H1 (cell line): ENCODE measurements at places on chromosomes 4 and X. TPM values are rescaled to one million over a fixed set of nuclear protein-coding genes. Genes with fewer than 3 reads are reported as not detected.

DNA sequence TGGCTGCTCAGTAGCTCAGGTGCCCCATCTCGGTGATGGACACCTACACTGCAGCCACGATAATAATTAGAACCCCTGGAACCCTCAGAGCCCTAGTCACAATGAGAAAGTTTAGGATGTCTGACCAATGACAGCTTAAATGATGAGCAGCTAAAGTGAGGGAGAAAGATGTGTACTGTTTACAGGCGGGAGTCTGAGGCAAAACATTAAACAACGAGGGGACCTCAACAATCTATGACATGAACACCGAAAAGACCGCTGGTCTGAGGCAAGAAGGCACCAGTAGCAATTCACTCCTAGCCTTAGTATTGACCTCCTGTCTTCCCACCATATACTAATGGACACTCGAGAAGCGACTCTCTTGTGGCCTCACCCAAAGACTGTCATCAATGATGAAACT lies 369.5 kb upstream of the SMIM31 start:
- no peaks in the 10 kb centered on the region for H3K4me1 ChIP-seq
- peaks cover 26% of the 10 kb centered on the region for H3K27me3 ChIP-seq
- no peak overlapping the region for H3K27ac ChIP-seq
- H3K4me3 ChIP-seq, result no peak overlapping the region; the same call in none of the 2 replicates
- no peak for DNase-seq
- no peaks in the 10 kb centered on the region for H3K36me3 ChIP-seq

The TMEM144 gene
- 1.6 and 2.6 TPM in 2 replicates for total RNA-seq

- H3K27me3 ChIP-seq, result no peaks in the 10 kb centered on the region
- H3K4me1 ChIP-seq, result no peaks in the 10 kb centered on the region
- no peaks in the 10 kb centered on the region for H3K36me3 ChIP-seq
- H3K27ac ChIP-seq, result no peak overlapping the region
- no peak for DNase-seq
These were observed 57.1 kb downstream of the PDLIM5 start for GRCh38 chr4:94508806-94509205.

DNA sequence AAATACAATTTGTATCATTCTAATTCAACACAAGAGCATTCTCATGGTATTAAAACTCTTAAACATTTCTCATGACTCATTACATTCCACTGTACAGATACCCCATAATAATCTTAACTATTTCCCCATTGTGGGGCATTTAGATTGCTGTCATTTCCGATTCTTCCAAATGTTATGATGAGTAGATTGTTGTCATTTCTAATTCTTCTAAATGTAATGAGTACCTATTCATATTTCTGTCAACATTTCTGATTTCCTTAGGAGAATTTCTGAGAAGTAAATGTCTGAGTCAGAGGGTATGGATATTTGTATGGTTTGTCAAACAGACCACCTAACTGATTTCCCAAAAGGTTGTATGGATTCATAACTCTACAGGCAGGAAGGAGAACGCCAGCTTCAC lies 8.3 kb downstream of the S100G start:
- no peaks in the 10 kb centered on the region for H3K36me3 ChIP-seq
- peaks cover 7% of the 10 kb centered on the region; the same call in 1 of the 2 replicates for H3K4me1 ChIP-seq
- DNase-seq, result no peak
- no peak overlapping the region for H3K4me3 ChIP-seq

GRCh38 chr4:51943221-51943620 lies 76.9 kb downstream of the LRRC66 start:
- no peak overlapping the region for H3K27ac ChIP-seq
- no peaks in the 10 kb centered on the region for H3K27me3 ChIP-seq
- H3K4me1 ChIP-seq, result no peaks in the 10 kb centered on the region
- no peak overlapping the region for H3K4me3 ChIP-seq

The XAGE1A gene
- total RNA-seq, result not detected in 2 replicates

DNA sequence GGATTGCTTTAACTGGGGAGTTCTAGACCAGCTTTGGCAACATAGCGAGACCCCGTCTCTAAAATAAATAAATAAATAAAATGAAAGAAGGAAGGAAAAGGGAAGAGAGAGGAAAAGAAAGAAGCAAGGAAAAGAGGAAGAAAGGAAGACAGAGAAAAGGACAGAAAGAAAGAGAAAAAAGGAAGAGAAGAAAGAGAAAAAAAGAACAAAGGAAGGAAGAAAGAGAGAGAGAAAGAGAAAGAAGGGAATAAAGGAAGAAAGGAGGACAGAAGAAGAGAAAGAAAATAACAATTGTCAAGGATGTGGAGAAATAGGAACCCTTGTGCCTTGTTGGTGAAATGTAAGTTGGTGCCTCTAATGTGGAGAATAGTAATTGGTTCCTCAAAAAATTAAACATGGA lies 74.6 kb downstream of the ANAPC4 start:
- no peaks in the 10 kb centered on the region for H3K27me3 ChIP-seq
- no peak for DNase-seq
- no peak overlapping the region for H3K4me3 ChIP-seq
- peaks cover 6% of the 10 kb centered on the region; the same call in 1 of the 2 replicates for H3K4me1 ChIP-seq
- H3K36me3 ChIP-seq, result no peaks in the 10 kb centered on the region

GRCh38 chr4:151809716-151810115 lies 48.9 kb upstream of the GATB start:
- DNase-seq, result no peak
- no peaks in the 10 kb centered on the region for H3K36me3 ChIP-seq
- no peak overlapping the region for H3K27ac ChIP-seq
- H3K4me1 ChIP-seq, result peaks cover 6% of the 10 kb centered on the region; the same call in 1 of the 2 replicates

DNA sequence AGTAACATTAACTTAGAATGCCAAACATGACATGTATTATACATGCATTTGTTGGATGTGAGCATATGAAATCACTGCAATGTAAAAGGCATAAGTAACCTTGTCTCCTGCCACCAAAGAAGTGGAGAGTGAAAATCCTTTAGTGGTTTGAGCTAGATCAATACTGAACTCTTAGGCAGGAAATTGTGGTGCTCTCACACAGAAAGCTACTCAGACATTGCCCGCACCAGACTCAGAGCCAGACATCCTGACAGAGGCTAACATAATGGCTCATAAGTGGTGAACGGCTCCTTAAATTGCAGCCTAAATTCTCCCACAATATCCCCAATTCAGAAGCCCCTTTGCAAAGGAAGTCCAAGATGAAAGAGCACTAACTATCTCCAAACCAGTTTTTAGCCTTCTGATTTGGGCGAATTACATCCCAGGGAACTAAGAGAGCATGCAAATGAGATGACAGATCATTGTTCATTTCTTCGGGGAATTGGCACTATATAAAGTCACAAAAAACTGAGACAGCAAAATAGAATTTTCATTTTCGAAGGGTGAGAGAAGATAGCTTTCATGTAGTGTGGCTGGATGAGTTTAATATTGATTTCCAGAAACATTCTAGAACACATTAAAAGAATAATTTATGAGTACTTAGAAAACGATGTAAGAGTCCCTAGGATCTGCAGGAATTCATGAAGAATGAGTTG lies 233.6 kb upstream of the RPS6KA3 start:
- DNase-seq, result no peak
- H3K27ac ChIP-seq, result no peak overlapping the region
- no peaks in the 10 kb centered on the region for H3K36me3 ChIP-seq
- no peaks in the 10 kb centered on the region for H3K27me3 ChIP-seq
- no peaks in the 10 kb centered on the region for H3K4me1 ChIP-seq

DNA sequence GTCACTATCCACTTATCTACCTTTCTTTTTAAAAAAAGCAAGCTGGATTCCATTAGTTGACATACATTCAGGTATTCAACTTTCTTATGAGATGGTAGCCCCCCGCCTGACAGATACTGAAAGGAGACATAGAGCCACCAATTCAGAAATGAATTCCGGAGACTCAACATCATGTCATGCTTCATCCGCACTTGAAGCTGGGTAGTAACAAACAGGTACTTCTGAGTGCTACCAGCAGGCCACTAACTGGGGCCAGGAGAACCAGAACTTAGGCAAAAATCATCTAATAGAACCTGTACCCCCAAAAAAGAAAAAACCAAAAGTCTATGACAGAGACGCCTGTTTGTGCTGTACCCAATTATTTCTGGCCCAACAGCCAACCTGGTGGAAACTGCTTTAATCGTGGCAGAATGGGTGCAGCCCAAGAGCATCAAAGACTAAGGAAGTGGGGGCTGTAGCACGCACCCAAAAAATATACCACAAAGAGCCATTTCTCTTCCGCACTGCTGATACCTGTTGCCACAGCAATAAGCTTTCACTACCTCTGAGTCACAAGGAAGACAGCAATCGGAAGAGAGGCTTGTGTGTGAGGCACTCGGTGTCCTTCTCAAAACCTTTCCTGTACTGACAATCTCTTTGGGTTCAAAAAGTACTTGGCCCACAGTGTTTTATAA lies 84.8 kb downstream of the AFAP1 start:
- H3K27me3 ChIP-seq, result no peaks in the 10 kb centered on the region
- H3K36me3 ChIP-seq, result no peaks in the 10 kb centered on the region
- DNase-seq, result no peak
- no peak overlapping the region for H3K4me3 ChIP-seq

DNA sequence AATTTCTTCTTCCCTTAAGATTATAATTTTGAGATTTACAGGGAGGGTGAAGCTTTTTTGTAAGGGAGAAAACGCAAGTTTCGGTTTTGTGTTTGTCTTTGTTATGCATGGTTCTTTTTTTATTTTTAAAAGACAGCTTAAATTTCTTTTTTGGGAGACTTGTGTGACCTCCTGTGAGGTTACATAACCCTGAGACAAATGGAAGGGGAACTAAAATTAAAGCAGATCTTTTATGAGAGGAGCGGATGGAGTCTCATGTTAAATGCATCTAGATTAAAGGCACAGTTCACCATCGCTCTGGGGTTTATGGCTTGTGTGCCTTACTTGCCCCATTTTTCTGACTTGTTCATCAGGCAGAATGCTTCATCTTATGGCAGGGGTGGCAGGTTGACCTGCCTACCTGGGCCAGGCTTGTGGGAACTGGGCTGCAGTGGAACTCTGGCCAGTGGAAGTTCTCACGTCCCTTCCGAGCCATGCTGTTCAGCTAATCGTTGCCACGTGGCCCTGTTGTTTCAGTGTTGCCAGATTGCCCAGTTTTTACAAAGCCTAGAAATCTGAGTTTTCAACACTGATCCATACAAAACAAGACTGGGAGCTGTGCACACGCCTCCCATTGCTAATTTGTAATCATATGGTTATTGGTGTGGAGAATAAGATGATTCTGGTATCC lies 291.8 kb downstream of the ARHGAP10 start:
- H3K27ac ChIP-seq, result no peak overlapping the region
- no peaks in the 10 kb centered on the region for H3K27me3 ChIP-seq
- DNase-seq, result no peak
- no peaks in the 10 kb centered on the region for H3K36me3 ChIP-seq

GRCh38 chr4:150782921-150783320 lies 201.0 kb downstream of the MAB21L2 start:
- peaks cover 8% of the 10 kb centered on the region for H3K4me1 ChIP-seq
- H3K27me3 ChIP-seq, result no peaks in the 10 kb centered on the region
- H3K27ac ChIP-seq, result no peak overlapping the region
- no peak overlapping the region for H3K4me3 ChIP-seq
- no peaks in the 10 kb centered on the region for H3K36me3 ChIP-seq

- no peaks in the 10 kb centered on the region for H3K4me1 ChIP-seq
- no peak overlapping the region for H3K4me3 ChIP-seq
These were observed 54.8 kb downstream of the DHX15 start for GRCh38 chr4:24529555-24529954.

GRCh38 chrX:2710041-2710840 lies 19.1 kb downstream of the CD99 start:
- H3K27ac ChIP-seq, result peak overlapping the region; percentile 66; the same call in 1 of the 2 replicates
- no peak overlapping the region for H3K4me3 ChIP-seq
- H3K27me3 ChIP-seq, result no peaks in the 10 kb centered on the region
- no peak for DNase-seq

The GSPT2 gene
- total RNA-seq, result 27.7 and 28.2 TPM in 2 replicates

DNA sequence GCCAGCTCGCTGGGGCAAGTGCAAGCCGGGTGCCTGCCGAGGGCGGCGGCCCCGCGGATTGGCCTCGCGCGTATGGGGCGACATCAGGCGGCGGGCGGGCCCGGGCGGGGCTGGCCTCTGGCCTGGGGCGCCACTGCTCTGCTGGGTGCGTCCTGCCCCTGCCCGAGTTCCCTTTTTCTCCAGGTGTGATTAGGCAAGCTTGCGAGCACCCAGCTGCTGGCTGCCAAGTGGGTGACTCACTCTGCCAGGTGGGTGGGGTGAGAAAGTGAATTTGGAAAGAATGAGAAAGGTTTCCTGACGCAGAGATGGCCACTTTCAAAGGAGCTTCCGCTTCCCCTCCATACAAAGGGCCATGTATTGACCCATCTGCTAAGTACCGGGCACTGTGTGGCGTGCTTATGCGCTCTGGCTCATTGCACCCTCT lies 32.5 kb downstream of the FGFBP1 start:
- no peaks in the 10 kb centered on the region for H3K27me3 ChIP-seq
- H3K36me3 ChIP-seq, result no peaks in the 10 kb centered on the region
- H3K4me3 ChIP-seq, result peak overlapping the region; percentile 34
- H3K4me1 ChIP-seq, result no peaks in the 10 kb centered on the region
- H3K27ac ChIP-seq, result no peak overlapping the region; the same call in 1 of the 2 replicates

DNA sequence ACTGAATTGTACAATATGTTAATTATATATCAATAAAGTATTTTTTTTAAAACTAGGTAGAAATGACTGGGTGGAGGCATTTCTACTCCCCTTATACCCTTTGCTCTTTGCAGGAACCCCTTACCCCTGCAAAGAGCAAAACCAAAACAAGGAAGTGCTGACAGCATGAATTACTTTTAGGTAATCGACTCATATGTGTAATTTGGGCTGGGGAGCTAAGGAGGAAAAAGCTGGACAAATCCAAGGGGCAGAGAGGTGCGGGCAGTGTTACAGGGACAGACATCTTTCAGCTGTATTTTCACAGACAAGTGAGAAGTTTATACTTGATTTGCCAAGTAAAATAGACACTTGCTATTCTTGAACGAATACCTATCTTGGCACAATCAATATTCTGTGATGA lies 35.5 kb downstream of the MANBA start:
- H3K27ac ChIP-seq, result no peak overlapping the region
- no peak overlapping the region for H3K4me3 ChIP-seq
- H3K4me1 ChIP-seq, result no peaks in the 10 kb centered on the region
- H3K27me3 ChIP-seq, result no peaks in the 10 kb centered on the region

- no peak for DNase-seq
These were observed 226.1 kb upstream of the ANXA3 start for GRCh38 chr4:78325271-78326157.

The HTR2C gene
- 1.5 and 2.0 TPM in 2 replicates for total RNA-seq

The MAB21L2 gene
- 0.11 TPM in 1 of 2 replicates, not detected in the other for total RNA-seq

DNA sequence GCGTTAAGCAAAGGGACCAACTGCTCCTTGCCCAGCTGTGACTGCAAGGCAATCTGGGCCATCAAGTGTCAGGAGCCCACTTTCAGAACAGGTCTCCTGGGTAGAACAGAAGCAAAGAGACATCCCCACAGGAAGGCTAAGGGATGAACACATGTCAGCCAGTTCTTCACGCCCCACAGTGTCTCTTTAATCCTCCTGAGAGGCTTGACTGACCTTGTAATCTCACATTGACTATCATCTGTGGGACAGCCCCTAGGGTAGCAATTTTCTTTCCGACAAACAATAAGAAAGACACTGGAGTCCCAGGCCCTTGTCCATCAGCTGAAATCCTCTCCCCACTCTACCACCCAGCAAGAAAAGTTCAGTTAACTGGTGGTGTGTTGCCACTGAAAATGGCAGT lies 1.0 kb downstream of the CHRDL1 start:
- no peak overlapping the region for H3K4me3 ChIP-seq
- no peak overlapping the region for H3K27ac ChIP-seq
- H3K4me1 ChIP-seq, result no peaks in the 10 kb centered on the region
- no peaks in the 10 kb centered on the region for H3K27me3 ChIP-seq
- no peaks in the 10 kb centered on the region for H3K36me3 ChIP-seq

GRCh38 chrX:10197279-10198210 lies 40.8 kb downstream of the CLCN4 start:
- H3K36me3 ChIP-seq, result no peaks in the 10 kb centered on the region
- no peak for DNase-seq
- H3K4me3 ChIP-seq, result no peak overlapping the region
- no peaks in the 10 kb centered on the region for H3K4me1 ChIP-seq
- no peak overlapping the region for H3K27ac ChIP-seq

The UGT2B17 gene
- not detected in 2 replicates for total RNA-seq

- no peak overlapping the region for H3K4me3 ChIP-seq
- H3K36me3 ChIP-seq, result no peaks in the 10 kb centered on the region
- H3K27ac ChIP-seq, result no peak overlapping the region
- peaks cover 4% of the 10 kb centered on the region for H3K4me1 ChIP-seq
These were observed 617.7 kb downstream of the MID1IP1 start for GRCh38 chrX:39418731-39419638.
